ENCODE measurements at places on chromosomes 2 and 18. TPM values are rescaled to one million over a fixed set of nuclear protein-coding genes. Genes with fewer than 3 reads are reported as not detected.

The SUCLG1 gene
- 152 TPM for polyA plus RNA-seq

The ANKRD23 gene
- 0.22 TPM for polyA plus RNA-seq

The GAREM1 gene
- polyA plus RNA-seq, result 5.6 TPM

The GPR17 gene
- 0.10 TPM for polyA plus RNA-seq

The ANO7 gene
- polyA plus RNA-seq, result 0.44 TPM

The EPB41L3 gene
- polyA plus RNA-seq, result 74.0 TPM

The PDCL3 gene
- 23.6 TPM for polyA plus RNA-seq

The STARD6 gene
- polyA plus RNA-seq, result not detected

The TLX2 gene
- polyA plus RNA-seq, result not detected

The SLC38A11 gene
- polyA plus RNA-seq, result 0.76 TPM

The SERPINB7 gene
- polyA plus RNA-seq, result 2.5 TPM

The FAM110C gene
- polyA plus RNA-seq, result 9.9 TPM

The RAB12 gene
- polyA plus RNA-seq, result 19.8 TPM

The GMPPA gene
- polyA plus RNA-seq, result 27.5 TPM

The CNGA3 gene
- not detected for polyA plus RNA-seq

The C2orf66 gene
- polyA plus RNA-seq, result 0.82 TPM

The NYAP2 gene
- polyA plus RNA-seq, result not detected
